ENCODE measurements at places on chromosomes 1 and 21.

DNA sequence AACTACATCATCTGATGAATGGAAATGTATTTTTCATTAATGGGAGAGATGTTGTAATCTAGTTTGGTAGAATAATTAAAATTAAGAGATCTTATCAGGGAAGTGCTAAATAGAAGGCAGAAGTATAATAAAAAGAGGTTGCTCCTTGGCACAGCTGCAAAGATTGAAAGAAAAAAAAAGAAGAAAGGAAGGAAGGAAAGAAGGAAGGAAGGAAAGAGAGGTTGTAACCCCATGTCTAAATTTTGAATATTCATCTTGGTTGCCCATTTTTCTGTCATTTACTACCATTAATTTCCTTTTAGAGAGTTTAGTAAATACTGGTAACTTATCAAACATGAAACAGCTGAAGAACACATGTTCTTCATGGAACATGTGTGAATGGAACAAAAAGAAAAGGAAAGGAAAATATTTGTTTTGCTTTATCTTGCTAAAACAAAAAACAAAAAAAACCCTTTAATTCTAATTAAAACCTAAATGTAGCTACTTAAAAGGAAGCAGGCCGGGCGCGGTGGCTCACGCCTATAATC is 10.5 kb upstream of the MDM4 start:
- peak; percentile 18 for DNase-seq

DNA sequence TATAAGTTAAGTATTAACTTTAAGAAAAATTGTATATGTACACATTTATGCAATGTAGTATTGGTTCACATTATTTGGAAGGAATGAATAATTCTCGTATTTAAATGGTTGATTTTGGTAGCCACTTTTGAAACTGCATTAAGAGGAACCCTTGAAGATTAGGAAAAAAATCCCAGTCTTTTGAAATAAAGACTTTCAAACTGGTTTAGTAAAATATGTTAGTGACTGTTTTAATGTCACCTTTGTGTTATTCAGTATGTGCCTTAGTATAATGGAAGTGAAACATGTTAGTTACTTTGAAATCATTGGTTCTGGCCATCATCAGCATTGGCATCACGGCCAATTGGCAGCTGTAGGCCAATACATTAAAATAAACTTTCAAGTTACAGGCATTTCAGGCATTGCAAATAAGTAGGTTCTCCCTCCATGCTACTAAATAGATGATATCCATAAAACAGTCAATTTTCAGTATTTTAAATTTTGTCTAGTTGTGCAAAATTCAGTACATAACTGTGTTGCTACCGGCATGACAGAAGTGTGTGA is 4.4 kb downstream of the MIER1 start:
- DNase-seq, result no peak

- DNase-seq, result no peak
Measured at GRCh38 chr1:3070309-3070643, 1.3 kb downstream of the PRDM16 start.

DNA sequence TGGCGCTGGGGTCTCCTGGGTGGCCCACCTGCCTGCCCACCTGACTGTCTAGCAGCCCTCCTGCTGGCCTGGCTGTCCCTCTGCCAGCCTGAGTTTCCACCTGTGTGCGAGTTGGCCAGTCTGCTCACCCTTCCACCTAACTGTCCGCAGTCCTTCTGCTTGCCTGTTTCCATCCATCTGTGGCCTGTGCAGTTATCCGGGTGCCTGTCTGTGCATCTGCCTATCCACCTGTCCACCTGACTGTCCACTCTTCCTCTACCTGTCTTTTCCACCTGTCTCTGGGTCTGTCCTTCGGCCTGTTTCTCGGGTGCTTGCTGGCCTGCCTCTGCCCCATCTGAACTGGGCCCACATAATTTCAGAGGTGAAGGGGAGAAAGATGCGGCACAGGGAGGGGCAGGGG is 1.9 kb downstream of the KCNQ4 start:
- DNase-seq, result no peak

DNA sequence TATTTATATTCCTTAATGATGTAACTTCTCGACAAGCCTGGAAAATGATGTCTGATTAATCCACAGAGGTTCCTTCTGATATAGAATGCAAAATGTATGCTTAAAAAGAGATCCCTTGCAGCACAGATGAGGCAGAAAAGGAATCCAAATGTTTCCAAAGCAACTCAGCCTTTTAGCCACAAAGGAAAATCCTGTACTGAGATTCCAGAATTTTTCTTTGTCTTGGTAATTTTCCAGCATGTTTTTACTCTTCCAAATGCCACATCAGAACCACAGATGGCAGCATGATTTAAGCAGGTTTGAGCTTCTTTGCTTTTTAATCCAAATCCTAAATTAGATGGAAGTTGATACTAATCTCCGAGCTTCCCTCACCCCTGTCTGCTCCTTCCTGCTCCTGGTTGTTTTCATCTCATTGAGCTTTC is 176.4 kb upstream of the PALMD start:
- DNase-seq, result no peak

GRCh38 chr1:64243757-64244080 is 40.3 kb downstream of the UBE2U start:
- no peak for DNase-seq

DNA sequence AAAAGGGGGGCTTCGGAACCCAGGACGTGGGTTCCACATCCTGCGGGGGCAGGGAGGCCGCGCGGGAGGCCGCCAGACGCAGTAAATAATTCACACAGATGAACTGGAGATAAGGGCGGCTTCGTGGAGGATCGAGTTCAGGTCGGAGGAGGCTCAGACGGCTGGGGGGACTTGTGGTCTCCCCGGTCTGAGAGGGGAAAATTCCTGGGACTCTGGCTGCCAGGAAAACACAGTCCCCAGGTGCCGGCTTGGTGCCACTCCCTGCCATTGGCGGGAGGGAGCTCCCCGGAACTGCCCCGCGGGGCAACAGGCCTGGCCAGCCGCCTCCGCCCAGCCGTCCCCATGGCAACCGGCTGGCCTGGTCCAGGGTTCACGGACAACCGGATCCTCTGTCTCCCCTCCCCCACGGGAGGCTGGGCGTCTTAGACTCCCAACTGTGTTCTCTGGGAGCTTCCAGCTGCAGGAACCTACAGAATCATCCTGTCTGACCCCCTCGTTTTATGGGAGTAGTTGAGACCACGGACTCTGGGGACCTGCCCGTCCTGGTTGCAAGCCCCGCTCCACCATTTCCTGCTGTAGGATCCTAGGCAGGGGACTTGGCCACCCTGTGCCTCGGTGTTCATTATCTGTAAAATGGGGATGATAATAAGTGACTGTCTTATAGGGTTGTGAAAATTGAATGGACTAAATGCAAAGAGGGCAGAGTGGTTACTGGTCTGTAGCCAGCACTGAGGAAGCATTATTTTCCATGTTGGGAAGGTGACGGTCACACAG is 9.6 kb downstream of the CAMK2N1 start:
- DNase-seq, result no peak

GRCh38 chr1:213231795-213232231 is 180.8 kb downstream of the RPS6KC1 start:
- no peak for DNase-seq
